Stimulated activated CD4-positive, alpha-beta T cell treated with anti-CD3 and anti-CD28 coated beads, Interleukin-1b, Interleukin-23, amount 100 ng/mL, for 24 hours (primary cell): ENCODE measurements at places on chromosomes 12 and 14.

GRCh38 chr14:101351146-101351545 is 210.1 kb upstream of the DIO3 start:
- no peak for DNase-seq

- DNase-seq = no peak
Observed at GRCh38 chr12:69471667-69472385, 1.6 kb downstream of the FRS2 start.

DNA sequence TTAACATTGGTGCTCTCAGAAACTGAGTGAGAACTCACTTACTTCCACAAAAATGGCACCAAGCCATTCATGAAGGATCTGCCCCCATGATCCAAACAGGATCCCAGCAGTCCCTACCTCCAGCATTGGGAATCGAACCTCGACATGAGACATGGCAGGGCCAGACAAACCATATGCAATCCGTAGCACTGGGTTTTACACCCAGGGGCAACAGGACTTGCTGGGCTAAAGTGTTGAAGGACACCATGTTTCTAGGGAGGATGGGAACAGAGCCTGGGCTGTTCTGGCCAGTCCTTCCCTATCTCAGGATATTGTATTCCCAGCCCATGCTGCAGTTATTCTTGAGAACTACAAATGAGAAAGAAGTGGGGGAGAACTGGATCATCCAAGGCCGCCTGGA is 36.6 kb downstream of the SERPINA3 start:
- no peak for DNase-seq

GRCh38 chr14:30621354-30621939 is 672 bp upstream of the SCFD1 start:
- no peak for DNase-seq

- DNase-seq = no peak
Observed at GRCh38 chr12:100077367-100077766, 65.3 kb downstream of the BLTP3B start.
